ENCODE measurements at places on chromosomes 3 and 15.

- no peaks in the 10 kb centered on the region for H3K4me1 ChIP-seq
- no peaks in the 10 kb centered on the region for H3K36me3 ChIP-seq
- H3K4me3 ChIP-seq, result no peak overlapping the region
- H3K27me3 ChIP-seq, result peaks cover 3% of the 10 kb centered on the region
Observed at GRCh38 chr3:176879710-176880109, 317.6 kb downstream of the TBL1XR1 start.

DNA sequence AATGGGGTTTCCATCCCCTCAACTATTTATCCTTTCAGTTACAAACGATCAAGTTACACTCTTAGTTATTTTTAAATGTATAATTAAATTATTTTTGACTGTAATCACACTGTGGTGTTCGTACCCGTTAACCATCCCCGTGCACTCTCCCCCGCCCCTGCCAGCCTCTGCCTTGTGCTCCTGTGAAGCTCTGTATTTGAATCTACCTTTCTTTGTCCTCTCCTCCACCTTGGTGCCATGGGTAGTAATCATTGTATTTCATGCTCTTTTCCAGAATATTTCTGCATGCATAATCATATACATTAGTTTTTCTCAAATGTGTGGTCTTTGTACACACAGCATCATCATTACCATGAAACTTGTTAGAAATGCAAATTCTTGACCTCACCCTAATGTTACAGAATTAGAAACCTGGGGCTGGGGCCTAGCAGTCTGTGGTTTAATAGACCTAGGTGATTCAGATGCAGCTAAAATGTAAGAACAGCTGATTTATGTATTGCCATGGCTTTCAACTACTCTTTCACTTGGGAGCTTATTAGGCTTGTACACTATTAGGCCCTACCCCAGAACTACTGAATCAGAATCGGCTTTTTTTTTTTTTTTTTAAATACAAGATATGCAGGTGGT lies 91.5 kb downstream of the STT3B start:
- H3K27me3 ChIP-seq, result no peaks in the 10 kb centered on the region
- H3K36me3 ChIP-seq, result peaks cover 70% of the 10 kb centered on the region
- no peak for DNase-seq
- H3K4me3 ChIP-seq, result no peak overlapping the region

DNA sequence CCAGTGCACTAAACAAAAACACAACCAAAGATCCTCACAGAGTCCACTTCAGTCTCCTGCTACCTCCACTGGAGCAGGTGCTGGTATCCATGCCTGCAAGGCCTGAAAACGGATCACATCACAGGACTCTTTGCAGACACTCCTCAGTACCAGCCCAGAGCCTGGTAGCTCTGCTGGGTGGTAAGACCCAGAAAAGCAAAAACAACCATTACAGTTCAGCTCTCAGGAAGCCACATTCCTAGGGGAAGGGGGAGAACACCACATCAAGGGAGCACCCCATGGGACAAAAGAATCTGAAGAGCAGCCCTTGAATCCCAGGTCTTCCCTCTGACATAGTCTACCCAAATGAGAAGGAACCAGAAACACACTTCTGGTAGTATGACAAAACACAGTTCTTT lies 52.5 kb upstream of the PFN2 start:
- no peak for DNase-seq
- no peaks in the 10 kb centered on the region for H3K36me3 ChIP-seq
- H3K4me1 ChIP-seq, result no peaks in the 10 kb centered on the region
- peaks cover 11% of the 10 kb centered on the region for H3K27me3 ChIP-seq
- H3K27ac ChIP-seq, result no peak overlapping the region
- no peak overlapping the region for H3K4me3 ChIP-seq

GRCh38 chr3:40137591-40138295 lies 171.8 kb upstream of the EIF1B start:
- no peak for DNase-seq
- no peaks in the 10 kb centered on the region for H3K4me1 ChIP-seq
- H3K36me3 ChIP-seq, result no peaks in the 10 kb centered on the region
- no peak overlapping the region for H3K27ac ChIP-seq

DNA sequence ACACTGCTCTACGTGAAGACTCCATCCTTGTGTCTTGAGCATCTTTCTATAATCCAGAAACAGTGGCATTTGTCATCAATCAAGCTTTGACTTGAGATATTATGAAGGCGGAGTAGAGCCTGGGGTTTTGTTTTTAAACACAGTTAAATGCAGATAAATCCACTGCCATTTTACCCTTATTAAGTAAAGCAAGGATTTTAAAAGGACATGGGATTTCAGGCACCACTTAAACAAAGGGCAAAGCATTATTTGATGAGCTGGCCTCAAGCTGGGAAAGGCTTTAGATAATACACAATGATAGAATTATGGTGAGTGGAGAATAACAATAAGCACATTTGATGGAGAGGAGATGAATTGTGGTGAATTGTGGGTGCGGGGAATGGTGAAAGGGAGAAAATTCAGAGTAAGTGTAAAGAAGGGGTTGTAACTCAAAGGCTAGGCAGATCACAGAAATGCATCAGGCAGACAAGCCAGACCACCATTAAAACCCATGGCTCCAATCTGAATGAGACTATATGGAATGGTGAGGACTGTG lies 54.9 kb upstream of the GLCE start:
- peaks cover 31% of the 10 kb centered on the region for H3K27me3 ChIP-seq
- no peak overlapping the region for H3K27ac ChIP-seq
- peaks cover 26% of the 10 kb centered on the region for H3K4me1 ChIP-seq
- no peak for DNase-seq

GRCh38 chr15:64596701-64597476 lies 136.5 kb downstream of the ZNF609 start:
- H3K4me1 ChIP-seq, result peaks cover 47% of the 10 kb centered on the region
- peak; percentile 48 for DNase-seq
- H3K4me3 ChIP-seq, result peak overlapping the region; percentile 75
- H3K27ac ChIP-seq, result peak overlapping the region; percentile 89
- no peaks in the 10 kb centered on the region for H3K27me3 ChIP-seq

- H3K4me3 ChIP-seq, result no peak overlapping the region
- H3K36me3 ChIP-seq, result peaks cover 59% of the 10 kb centered on the region
- no peak for DNase-seq
- peaks cover 60% of the 10 kb centered on the region for H3K4me1 ChIP-seq
Observed at GRCh38 chr3:152399374-152399773, 130.6 kb downstream of the MBNL1 start.

GRCh38 chr3:179016979-179017670 lies 54.5 kb downstream of the ZMAT3 start:
- DNase-seq, result no peak
- peaks cover 45% of the 10 kb centered on the region for H3K4me1 ChIP-seq
- no peak overlapping the region for H3K27ac ChIP-seq
- H3K36me3 ChIP-seq, result peaks cover 9% of the 10 kb centered on the region
- H3K4me3 ChIP-seq, result peak overlapping the region; percentile 14
- H3K27me3 ChIP-seq, result peaks cover 3% of the 10 kb centered on the region

- no peak overlapping the region for H3K4me3 ChIP-seq
- no peak overlapping the region for H3K27ac ChIP-seq
- H3K4me1 ChIP-seq, result no peaks in the 10 kb centered on the region
- no peaks in the 10 kb centered on the region for H3K36me3 ChIP-seq
Observed at GRCh38 chr3:73710340-73710739, 85.6 kb upstream of the PDZRN3 start.

- no peak for DNase-seq
- H3K36me3 ChIP-seq, result no peaks in the 10 kb centered on the region
- no peak overlapping the region for H3K4me3 ChIP-seq
- H3K27me3 ChIP-seq, result no peaks in the 10 kb centered on the region
Observed at GRCh38 chr15:35281515-35281914, 196.4 kb upstream of the NANOGP8 start.

DNA sequence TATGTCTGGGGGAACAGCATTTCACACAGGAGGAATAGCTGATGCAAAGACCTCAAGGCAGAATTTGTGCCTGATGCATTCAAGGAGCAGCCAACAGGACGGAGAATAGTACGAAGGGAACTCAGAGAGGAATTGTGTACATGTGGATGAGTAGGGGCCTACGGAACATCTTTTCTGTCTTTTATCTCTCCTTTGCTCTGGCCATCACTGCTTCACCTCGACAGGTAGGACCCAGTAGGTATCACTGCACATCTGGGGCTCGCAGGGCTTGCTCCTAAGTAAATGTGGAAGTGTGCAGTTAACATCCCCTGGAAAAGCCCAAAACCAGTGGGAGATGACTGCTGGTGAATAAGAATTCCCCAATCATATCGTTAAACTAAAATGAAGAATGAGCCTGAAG lies 56.4 kb upstream of the POU1F1 start:
- H3K36me3 ChIP-seq, result no peaks in the 10 kb centered on the region
- H3K4me3 ChIP-seq, result no peak overlapping the region
- H3K27ac ChIP-seq, result no peak overlapping the region
- H3K27me3 ChIP-seq, result no peaks in the 10 kb centered on the region
- DNase-seq, result no peak

GRCh38 chr3:126124148-126124868 lies 40.4 kb upstream of the SLC41A3 start:
- no peak overlapping the region for H3K27ac ChIP-seq
- no peak for DNase-seq
- H3K36me3 ChIP-seq, result no peaks in the 10 kb centered on the region
- H3K4me3 ChIP-seq, result no peak overlapping the region

- H3K4me3 ChIP-seq, result no peak overlapping the region
- no peaks in the 10 kb centered on the region for H3K4me1 ChIP-seq
- H3K36me3 ChIP-seq, result no peaks in the 10 kb centered on the region
- no peaks in the 10 kb centered on the region for H3K27me3 ChIP-seq
Observed at GRCh38 chr3:17656264-17656663, 86.2 kb downstream of the TBC1D5 start.

DNA sequence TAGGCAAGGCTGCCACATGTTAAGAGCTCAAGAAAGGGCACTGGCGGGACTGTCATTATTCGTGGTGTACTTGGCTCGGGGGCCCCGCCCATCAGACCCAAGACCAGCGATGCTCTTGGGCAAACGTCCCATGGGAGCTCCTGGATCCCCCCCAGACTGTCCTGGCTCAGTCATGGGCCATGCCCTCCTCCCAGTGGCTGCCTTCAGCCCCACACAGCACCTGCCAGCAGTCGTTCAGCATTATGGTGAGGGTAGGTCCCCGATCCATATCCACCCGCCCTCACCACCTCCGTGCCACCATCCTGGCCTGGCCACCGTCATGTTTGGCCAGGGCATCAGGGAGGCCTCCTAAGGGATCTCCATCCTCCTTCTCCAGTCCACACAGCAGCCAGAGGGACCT lies 51.4 kb upstream of the IQSEC1 start:
- DNase-seq, result no peak
- peaks cover 17% of the 10 kb centered on the region for H3K27me3 ChIP-seq
- no peaks in the 10 kb centered on the region for H3K4me1 ChIP-seq
- H3K27ac ChIP-seq, result no peak overlapping the region

GRCh38 chr3:24145481-24145880 lies 200.4 kb downstream of the NR1D2 start:
- no peak overlapping the region for H3K4me3 ChIP-seq
- no peaks in the 10 kb centered on the region for H3K27me3 ChIP-seq
- H3K27ac ChIP-seq, result no peak overlapping the region
- H3K36me3 ChIP-seq, result no peaks in the 10 kb centered on the region

DNA sequence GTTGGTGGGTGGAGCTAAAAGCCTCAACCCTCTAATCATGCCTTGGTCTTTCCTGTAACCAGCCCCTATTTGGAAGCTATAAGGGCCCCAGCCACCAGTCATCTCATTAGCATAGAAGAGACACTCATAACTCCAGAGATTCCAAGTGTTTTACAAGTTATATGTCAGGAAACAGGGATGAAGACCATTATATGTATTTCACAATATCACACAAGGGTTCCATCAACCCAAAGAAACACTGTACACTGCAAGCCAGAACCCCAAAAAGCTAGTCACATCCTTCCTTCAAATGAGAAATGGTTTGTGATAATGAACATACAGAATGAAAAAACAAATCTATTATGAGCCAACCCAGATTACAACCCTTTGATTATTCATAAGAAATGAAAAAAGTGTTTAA lies 175.7 kb downstream of the PDE8A start:
- no peak overlapping the region for H3K27ac ChIP-seq
- no peaks in the 10 kb centered on the region for H3K36me3 ChIP-seq
- H3K27me3 ChIP-seq, result peaks cover 19% of the 10 kb centered on the region
- no peak for DNase-seq
- no peak overlapping the region for H3K4me3 ChIP-seq
- H3K4me1 ChIP-seq, result no peaks in the 10 kb centered on the region

- no peak overlapping the region for H3K27ac ChIP-seq
- peak overlapping the region; percentile 84 for H3K4me3 ChIP-seq
- peaks cover 20% of the 10 kb centered on the region for H3K4me1 ChIP-seq
- DNase-seq, result no peak
Observed at GRCh38 chr3:33115024-33115768, 1.4 kb downstream of the CRTAP start.

DNA sequence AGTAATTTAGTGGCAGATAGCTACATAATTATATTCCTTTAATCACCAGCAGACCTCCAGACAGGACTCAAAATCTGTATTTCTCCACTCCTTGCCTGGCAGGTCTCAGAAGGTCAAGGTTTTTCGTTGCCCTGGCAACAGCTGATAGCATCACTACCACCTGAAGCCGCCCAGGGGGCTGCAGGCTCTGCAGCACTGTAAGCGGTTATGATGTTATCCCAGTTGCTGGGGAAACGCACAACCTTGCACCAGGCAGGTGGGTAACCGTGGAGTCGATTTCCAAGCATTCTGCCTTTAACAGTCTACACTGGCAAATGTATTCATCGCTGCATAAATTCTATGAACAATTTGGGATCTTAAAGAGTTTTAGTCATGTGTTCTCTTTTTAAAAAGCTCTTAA lies 756.3 kb downstream of the NTRK3 start:
- H3K4me3 ChIP-seq, result no peak overlapping the region
- H3K36me3 ChIP-seq, result no peaks in the 10 kb centered on the region
- DNase-seq, result no peak
- H3K27me3 ChIP-seq, result no peaks in the 10 kb centered on the region
- no peaks in the 10 kb centered on the region for H3K4me1 ChIP-seq
- no peak overlapping the region for H3K27ac ChIP-seq

DNA sequence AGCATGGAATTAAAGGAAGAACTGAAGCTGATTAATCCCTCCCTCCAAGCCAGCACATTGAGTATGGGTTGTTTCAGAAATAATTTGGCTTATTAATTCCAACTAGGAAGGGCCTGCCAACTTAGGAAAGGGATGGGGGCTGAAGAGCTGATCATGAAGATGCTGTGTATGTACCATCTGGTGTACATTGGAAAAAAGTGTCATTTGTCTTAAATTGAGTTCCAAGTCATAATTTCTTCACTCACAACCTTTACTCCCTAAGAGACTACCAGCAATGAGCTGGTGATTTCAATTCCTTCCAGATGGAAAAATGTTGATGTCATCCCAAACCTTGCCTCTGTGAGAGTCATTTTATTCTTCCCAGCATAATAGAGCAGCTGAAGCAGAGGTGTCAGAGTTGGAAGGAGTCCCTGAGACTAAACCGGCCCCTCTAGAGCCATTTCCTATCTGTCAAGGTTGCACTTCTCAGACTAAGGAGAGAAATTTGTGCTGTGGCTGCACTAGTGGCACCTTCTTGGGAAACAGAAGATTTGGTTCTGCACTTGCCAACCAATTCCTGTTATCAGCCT lies 79.4 kb downstream of the GTPBP8 start:
- no peak overlapping the region for H3K27ac ChIP-seq
- no peaks in the 10 kb centered on the region for H3K27me3 ChIP-seq
- H3K4me1 ChIP-seq, result no peaks in the 10 kb centered on the region
- DNase-seq, result no peak

- no peak overlapping the region for H3K27ac ChIP-seq
- H3K36me3 ChIP-seq, result no peaks in the 10 kb centered on the region
- H3K4me3 ChIP-seq, result no peak overlapping the region
Observed at GRCh38 chr3:69161587-69162307, 39.4 kb upstream of the LMOD3 start.

Measured in activated CD8-positive, alpha-beta T cell treated with anti-CD3 and anti-CD28 coated beads, Interleukin-2, amount 10 ng/mL, durations not matched to agents 7 days and 5 days (primary cell).